Occipital lobe (tissue), 3 donors: ENCODE measurements at places on chromosomes 7 and 10. TPM values are rescaled to one million over a fixed set of nuclear protein-coding genes. Genes with fewer than 3 reads are reported as not detected.

ZNF467 gene
- total RNA-seq = 1.2 TPM

DNA sequence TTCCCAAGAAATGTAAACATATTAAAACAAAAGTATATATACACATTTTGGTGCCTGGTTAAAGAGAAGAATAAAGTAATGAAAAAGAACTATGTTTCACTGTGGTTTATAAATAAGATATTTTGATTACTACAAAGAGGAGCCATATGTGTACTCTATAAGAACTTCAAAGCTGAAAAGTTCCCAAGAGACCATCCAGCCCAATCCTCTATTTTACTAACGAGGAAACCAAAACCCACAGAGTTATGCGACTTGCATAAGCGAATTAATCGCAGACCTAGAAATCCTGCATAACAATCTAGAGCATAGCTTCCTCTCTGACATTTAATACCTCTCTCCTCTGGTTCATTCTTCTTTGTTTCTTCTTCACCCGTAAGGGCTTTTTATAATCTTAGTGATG, 937.1 kb downstream of the CNTNAP2 start:
- no peak for DNase-seq

- DNase-seq = no peak
Measured at GRCh38 chr7:17239046-17239445, 59.4 kb upstream of the AHR start.

DNA sequence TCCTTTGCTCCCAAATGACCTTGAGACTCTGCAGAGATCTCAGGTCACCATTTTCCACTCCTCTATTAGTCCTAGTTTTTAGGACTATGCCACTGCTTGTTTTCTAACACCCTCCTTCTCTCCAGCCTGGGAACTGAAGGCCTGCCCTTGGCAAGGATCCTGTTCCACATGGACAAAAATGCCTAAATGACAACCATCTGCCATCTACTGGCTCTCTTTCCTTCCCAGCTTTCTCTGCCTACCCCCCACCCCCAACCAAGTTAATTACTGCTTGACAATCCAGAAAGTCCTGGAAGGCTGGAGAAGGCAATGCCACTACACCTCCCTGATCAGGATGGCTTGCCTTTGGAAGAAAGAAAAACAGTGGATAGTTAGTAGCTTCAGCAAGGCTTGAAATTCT, 44.8 kb upstream of the SP8 start:
- DNase-seq = no peak

DNA sequence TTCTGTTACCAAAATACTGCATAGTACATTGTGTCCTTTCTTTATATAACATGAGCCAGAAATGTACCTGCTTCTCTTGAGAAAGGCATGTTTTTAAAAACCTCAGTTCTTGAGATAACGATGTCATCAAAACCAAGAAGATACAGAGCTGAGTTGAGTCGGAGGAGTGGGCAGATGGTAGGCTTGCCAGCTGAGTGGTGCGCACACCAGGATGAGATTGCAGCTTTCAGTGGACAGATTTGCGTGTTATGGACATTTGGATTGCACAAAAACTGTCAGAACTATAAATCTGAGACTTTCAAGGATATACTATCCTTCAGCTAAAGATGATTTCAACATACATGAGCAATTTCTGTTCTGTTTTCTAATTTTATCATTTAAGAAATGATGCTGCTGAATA, 25.0 kb downstream of the PRKAR2B start:
- peak; percentile 38 for DNase-seq

DNA sequence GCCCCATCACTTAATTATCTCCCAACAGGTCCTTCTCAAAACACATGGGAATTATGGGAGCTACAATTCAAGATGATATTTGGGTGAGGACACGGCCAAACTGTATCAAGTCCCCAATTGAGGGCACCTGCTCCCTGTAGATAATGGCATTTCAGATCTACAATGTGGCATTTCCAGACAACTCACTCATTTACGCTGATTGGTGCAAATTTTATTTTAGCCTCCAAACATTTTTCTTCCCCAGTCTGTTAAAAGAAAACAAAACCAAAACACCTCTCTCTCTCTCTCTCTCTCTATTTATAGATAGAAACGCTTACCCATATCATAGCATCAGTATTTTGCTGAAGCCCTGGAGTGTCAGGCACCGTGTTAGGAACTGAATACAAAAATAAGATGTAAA, 148.7 kb upstream of the KLF6 start:
- no peak for DNase-seq

GRCh38 chr10:10528563-10528910, 489.1 kb upstream of the CELF2 start:
- no peak for DNase-seq

GRCh38 chr10:20173046-20173445, 356.8 kb downstream of the PLXDC2 start:
- DNase-seq = no peak

TRIM50 gene
- total RNA-seq = 0.16 TPM

OR2A1 gene
- total RNA-seq = not detected

GRCh38 chr7:77985232-77985973, 186.8 kb downstream of the PHTF2 start:
- DNase-seq = no peak

DNA sequence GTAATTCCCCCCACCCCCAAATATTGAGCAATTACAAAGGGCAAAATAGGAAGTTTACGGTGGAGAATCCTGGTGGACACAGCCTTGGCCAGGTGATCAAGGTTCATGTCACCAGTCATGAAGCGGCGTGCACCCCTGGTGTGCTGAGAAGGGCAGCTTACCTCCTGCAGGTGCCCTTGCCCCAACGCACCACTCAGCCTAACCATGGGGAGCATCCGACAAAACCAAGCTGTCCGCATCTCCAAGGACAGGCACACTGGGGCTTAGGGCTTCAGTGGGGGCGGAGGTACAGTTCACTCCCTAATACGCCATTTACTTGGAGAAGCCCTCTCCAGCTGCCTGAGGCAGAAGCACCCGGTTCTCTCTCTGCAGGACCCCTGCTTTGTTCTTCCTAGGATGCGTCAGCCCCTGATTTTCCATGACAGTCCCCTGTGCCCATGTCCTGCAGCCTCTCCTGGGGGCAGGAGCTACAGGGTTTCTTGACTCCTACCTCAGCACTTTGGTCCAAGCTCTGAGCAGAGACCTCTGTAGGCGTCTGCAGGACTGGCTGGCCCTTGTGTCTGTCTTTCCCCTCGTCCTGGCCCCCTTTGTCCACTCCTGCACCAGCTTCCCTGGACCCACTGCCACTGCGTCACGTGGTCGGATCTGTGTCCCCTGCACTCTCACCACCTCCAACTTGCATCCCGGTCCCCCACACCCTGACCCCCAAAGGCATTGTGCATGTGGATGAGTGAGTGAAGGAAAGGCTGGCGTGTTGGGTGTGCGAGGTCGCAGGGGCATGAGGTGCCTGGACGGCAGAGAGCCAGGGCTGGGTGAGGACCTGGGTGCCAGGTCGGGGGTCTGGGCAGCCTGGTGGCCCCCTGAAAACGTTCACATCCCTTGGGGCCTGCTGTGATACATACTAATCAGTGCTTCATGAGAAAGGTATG, 113.7 kb downstream of the LHPP start:
- DNase-seq = no peak

GRCh38 chr7:25959168-25959734, 192.7 kb upstream of the NFE2L3 start:
- no peak for DNase-seq

DNA sequence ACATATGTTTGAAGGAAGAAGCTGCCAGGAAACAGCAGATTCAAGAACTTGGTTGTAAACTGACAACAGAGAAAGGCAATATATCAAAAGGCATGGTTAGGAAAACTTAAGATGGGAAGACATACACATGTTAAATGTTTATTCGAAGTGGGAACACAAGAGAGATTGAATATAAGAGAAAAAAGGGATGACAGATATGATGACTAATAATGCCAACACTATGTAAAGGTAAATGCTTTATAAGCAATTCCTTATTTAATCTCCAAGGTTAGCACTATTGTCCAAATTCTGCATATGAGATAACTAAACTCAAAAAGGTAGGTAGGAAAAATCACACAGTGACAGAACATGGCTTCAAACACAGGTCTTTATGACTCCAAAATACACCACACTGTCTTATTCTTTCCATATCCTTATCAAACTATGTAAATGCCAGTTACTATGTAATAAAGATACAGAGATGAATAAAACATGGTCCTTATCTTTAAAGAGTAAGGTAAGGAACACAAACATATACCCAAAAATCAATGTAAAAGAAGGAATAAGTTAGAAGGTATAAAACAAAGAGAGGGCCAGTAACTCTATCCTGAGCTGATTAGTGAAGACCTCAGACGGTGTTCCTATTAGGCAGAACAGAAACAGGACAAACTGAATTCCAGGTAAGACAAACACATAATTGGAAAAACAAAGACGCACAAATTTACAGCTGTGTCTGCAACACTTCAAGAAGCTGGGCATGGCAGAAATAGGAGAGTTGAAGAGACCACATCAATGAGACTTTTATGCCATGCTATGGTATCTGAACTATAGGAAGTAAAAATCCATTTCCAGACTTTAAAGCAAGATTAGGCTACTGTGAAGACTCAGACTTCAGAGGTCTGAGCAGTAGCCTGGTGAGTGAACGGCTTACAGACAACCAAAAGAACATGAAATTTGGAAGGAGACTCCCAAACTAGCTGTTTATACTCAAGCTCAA, 56.1 kb downstream of the ABI1 start:
- DNase-seq = no peak

DNA sequence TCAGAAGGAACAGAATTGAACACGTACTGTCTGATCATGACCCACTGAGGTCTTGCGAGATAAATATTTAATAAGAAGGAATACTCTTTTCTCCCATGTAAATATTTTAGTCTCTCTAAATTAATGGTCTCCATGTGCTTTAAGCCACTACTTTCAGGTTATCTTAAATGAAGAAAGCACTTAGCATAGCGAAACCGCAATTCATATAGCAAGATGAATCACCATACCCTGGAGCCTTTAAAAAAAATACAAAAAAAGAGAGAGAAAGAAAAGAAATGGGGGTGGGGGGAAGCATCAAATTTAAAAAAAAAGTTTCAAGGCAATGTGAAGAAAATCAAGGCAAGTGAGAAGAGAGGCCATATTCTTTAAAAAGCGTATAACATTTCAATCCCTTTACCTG, 82.5 kb downstream of the CTTNBP2 start:
- DNase-seq = no peak

CALML5 gene
- total RNA-seq = not detected

LIPF gene
- total RNA-seq = not detected
